ENCODE measurements at places on chromosomes 3 and 15. TPM values are rescaled to one million over a fixed set of nuclear protein-coding genes. Genes with fewer than 3 reads are reported as not detected.

DNA sequence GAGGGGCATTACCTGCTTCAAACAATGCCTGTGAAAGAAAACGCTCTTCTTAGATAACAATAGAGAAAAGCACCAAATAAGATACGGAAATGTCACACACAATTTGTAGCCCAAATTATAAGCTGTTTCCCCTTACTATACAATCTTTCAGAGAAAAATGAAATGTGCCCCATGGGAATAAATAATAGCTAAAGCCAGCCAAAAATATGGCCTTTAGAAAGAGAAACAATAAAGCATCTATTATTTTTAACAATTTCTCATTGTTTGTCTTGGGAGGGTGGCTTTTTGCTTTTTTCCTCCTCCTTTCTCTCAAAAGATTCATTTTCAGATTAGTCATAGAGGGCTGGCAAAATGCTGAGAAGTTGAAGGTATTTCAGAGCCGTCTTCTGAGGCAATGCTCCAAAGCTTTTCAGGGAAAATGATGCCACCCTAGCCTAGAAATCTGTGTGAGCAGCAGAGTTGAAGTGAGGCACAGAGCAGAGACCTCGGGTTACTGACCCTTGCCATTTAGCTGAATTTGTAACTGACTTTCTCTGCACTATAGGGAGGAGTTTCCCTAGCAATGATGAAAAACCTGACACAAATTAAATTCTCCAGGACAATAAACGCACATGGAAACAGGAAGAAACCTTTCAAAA is 86.3 kb upstream of the PRICKLE2 start:
- no peaks in the 10 kb centered on the region for H3K36me3 ChIP-seq
- H3K4me1 ChIP-seq = no peaks in the 10 kb centered on the region
- no peak overlapping the region for H3K27ac ChIP-seq
- H3K4me3 ChIP-seq = no peak overlapping the region
- peak; percentile 18 for DNase-seq

DNA sequence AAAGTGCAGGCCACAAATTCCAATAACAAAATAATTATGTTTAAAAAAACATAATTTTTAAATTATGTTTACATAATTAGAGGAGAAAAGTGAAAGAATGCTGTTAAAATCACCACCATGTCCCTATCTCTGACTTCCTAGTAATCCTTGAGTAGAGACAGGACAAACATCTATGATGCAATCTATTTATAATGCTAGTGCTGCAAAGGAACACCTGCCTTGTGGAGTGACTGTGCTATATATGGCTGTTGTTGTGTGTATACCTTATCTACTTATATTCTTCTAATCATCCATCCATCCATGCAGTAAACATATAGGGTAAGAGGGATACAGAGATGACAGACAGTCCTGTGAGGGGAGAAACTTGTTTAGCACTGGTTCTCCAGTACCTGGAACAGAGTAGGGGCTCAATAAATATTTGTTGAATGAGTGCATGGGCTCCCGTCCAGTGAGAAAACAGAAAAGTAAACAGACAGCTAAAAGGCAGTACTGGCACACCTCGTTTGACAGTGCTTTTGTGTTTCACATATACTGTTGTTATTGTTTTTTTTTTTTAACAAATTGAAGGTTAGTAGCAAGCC is 229.3 kb upstream of the UBE2E1 start:
- no peaks in the 10 kb centered on the region for H3K27me3 ChIP-seq
- H3K4me1 ChIP-seq = no peaks in the 10 kb centered on the region
- no peak for DNase-seq
- no peaks in the 10 kb centered on the region for H3K36me3 ChIP-seq

The GOLGA8T gene
- 0.04 TPM for polyA plus RNA-seq

DNA sequence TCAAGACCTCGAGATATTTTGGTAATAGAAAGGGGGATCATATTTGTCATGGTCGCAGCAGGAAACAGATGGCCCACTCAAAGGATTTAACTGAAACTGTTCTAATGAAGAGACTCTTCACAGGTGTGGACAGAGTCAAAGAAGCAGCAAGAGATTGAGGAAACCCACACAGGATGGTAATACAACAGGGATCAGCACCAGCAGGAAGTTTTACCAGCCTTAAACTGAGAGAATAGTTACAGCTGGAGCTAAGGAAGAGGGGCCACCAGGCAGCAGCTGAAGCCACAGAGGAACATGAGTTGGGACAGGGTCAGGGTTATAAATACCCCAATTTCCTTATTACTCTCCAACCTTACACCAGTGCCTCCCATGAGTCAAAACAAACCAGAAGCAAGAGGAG is 131.8 kb upstream of the UBE2E2 start:
- H3K27ac ChIP-seq = no peak overlapping the region
- DNase-seq = no peak
- H3K27me3 ChIP-seq = no peaks in the 10 kb centered on the region
- H3K4me3 ChIP-seq = no peak overlapping the region
- no peaks in the 10 kb centered on the region for H3K4me1 ChIP-seq

- no peak overlapping the region for H3K4me3 ChIP-seq
- H3K36me3 ChIP-seq = no peaks in the 10 kb centered on the region
- H3K4me1 ChIP-seq = no peaks in the 10 kb centered on the region
- H3K27ac ChIP-seq = no peak overlapping the region
- no peak for DNase-seq
These were observed 62.1 kb downstream of the LRRC49 start for GRCh38 chr15:70954733-70955132.

- H3K4me3 ChIP-seq = no peak overlapping the region
- H3K36me3 ChIP-seq = no peaks in the 10 kb centered on the region
- H3K27me3 ChIP-seq = no peaks in the 10 kb centered on the region
- DNase-seq = no peak
- H3K4me1 ChIP-seq = no peaks in the 10 kb centered on the region
These were observed 199.6 kb downstream of the TJP1 start for GRCh38 chr15:29622637-29623036.

- H3K4me1 ChIP-seq = no peaks in the 10 kb centered on the region
- no peak overlapping the region for H3K27ac ChIP-seq
- no peaks in the 10 kb centered on the region for H3K36me3 ChIP-seq
- no peak overlapping the region for H3K4me3 ChIP-seq
- DNase-seq = no peak
These were observed 154.9 kb upstream of the WNT5A start for GRCh38 chr3:55641964-55642363.

GRCh38 chr3:35617370-35617769 is 22.0 kb upstream of the ARPP21 start:
- H3K27me3 ChIP-seq = no peaks in the 10 kb centered on the region
- no peak overlapping the region for H3K27ac ChIP-seq
- no peak for DNase-seq
- no peaks in the 10 kb centered on the region for H3K36me3 ChIP-seq

DNA sequence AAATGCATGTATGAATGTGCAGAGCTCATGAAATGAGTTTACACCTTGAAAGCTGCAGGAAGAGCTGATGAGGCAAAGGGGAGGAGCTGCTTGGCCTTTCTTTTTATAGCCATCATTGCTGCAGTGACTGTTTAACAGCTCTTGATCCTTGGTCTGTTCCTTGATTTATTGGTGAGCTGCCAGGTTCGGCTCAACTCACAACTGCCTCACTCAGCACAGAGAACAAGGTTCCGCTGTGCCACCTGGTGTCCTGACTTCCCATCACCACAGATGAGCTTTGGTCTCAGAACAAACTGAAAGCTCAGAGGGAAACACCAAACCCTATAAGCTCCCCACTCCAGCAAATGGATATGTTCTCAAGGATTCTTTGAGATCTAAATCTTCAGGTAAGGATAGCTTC is 626.1 kb downstream of the MAGI1 start:
- H3K27me3 ChIP-seq = no peaks in the 10 kb centered on the region
- H3K4me3 ChIP-seq = no peak overlapping the region
- peak; percentile 18 for DNase-seq
- H3K36me3 ChIP-seq = no peaks in the 10 kb centered on the region
- peaks cover 28% of the 10 kb centered on the region for H3K4me1 ChIP-seq
- no peak overlapping the region for H3K27ac ChIP-seq

The PP2D1 gene
- polyA plus RNA-seq = not detected

- no peak for DNase-seq
- no peaks in the 10 kb centered on the region for H3K36me3 ChIP-seq
- H3K27me3 ChIP-seq = peaks cover 15% of the 10 kb centered on the region
- no peaks in the 10 kb centered on the region for H3K4me1 ChIP-seq
These were observed 2.4 kb upstream of the ADGRG7 start for GRCh38 chr3:100606894-100607512.

- H3K4me3 ChIP-seq = no peak overlapping the region
- H3K27me3 ChIP-seq = no peaks in the 10 kb centered on the region
- no peak overlapping the region for H3K27ac ChIP-seq
- no peaks in the 10 kb centered on the region for H3K4me1 ChIP-seq
- H3K36me3 ChIP-seq = no peaks in the 10 kb centered on the region
These were observed 10.9 kb downstream of the SEMA7A start for GRCh38 chr15:74422652-74423430.

The LOXL1 gene
- polyA plus RNA-seq = 14.4 TPM

The LRRC31 gene
- polyA plus RNA-seq = not detected

DNA sequence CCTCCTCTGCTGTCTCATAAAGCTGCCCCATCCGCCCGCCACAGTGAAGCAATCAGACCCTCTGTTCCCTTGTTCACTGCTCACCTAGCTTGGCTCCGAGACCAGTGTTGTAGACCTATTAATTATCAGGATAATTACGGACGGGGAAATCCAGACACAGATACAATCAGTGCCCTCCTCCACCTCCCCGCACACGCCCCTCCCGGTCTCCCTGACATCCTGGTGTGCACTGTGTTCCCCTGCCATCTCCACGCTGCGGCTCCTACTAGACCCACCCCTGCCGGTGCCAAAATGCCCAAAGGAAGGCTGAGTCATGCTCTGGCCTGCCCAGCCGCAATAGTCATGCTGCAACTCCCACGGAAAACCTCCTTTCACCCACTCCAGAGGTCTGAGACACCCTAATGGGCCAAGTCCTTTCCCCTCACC is 277.3 kb upstream of the TLE3 start:
- no peaks in the 10 kb centered on the region for H3K36me3 ChIP-seq
- no peak overlapping the region for H3K4me3 ChIP-seq
- H3K27ac ChIP-seq = no peak overlapping the region
- no peaks in the 10 kb centered on the region for H3K4me1 ChIP-seq
- DNase-seq = no peak
- H3K27me3 ChIP-seq = peaks cover 17% of the 10 kb centered on the region

DNA sequence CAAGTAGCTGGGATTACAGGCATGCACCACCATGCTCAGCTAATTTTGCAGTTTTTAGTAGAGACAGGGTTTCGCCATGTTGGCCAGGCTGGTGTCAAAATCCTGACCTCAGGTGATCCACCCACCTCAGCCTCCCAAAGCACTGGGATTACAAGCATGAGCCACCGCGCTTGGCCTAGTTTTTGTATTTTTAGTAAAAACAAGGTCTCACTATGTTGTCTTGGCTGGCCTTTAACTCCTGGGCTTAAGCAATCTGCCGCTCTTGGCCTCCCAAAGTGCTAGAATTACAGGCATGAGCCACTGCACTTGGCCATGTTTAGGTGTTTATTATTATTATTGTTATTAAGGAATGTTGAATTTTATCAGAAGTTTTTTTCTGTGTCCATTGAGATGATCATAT is 14.7 kb downstream of the IL16 start:
- H3K4me1 ChIP-seq = no peaks in the 10 kb centered on the region
- H3K27me3 ChIP-seq = no peaks in the 10 kb centered on the region
- no peaks in the 10 kb centered on the region for H3K36me3 ChIP-seq
- DNase-seq = no peak

- H3K4me3 ChIP-seq = no peak overlapping the region
- H3K27me3 ChIP-seq = no peaks in the 10 kb centered on the region
- peaks cover 6% of the 10 kb centered on the region for H3K36me3 ChIP-seq
- H3K4me1 ChIP-seq = peaks cover 7% of the 10 kb centered on the region
- no peak overlapping the region for H3K27ac ChIP-seq
These were observed 36.5 kb downstream of the NSUN3 start for GRCh38 chr3:94099311-94099710.

DNA sequence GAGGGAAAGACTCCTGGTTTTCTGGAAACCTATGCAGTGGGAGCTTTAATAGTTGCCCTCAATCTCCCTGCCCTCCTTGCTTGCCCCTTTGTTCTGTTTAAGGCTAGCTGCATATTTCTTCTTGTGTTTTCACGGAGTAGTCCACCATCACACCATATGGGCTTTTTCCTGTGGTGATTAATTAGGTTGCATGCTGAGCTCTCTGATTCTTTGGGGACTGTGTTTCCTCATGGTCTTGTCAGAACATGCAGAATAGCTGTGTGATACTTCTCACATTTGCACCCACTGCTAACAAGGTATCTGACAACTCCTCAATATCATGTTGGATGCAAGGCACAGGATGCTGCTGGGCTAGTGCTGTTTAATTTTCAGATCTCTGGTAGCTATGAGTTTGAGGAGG is 139.6 kb downstream of the PTPRG start:
- DNase-seq = no peak
- H3K4me1 ChIP-seq = no peaks in the 10 kb centered on the region
- no peaks in the 10 kb centered on the region for H3K36me3 ChIP-seq

The SLC12A1 gene
- polyA plus RNA-seq = not detected

The CLPX gene
- 11.1 TPM for polyA plus RNA-seq

GRCh38 chr3:45580112-45580765 is 14.3 kb upstream of the LIMD1 start:
- DNase-seq = no peak
- no peaks in the 10 kb centered on the region for H3K36me3 ChIP-seq
- H3K4me1 ChIP-seq = no peaks in the 10 kb centered on the region
- no peak overlapping the region for H3K27ac ChIP-seq

DNA sequence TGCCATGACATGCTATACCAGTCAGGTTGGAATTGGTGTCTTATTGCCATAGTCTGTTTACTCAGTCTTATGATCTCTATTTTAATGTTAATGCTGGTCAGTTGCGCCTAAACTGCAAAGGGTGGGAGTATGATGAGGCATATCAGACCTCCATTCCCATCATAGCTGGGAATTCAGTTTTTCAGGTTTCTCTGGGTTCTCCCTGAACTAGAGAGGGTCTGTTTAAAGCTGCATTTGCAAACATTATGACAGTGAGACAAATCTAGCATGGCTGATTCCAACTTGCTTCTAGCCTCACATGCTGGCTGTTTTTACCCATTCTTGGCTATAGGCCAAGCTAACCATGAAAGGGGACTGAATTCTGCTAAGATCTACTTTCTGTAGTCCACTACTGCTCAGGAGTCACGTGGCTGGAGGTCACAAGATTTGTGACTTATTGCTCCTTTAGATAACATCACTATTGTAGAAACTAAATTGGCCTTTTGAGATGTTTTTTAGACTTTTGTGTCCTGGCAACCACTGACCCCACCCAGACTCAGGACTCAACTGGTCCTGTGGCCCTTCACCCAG is 96.5 kb downstream of the TGFBR2 start:
- no peaks in the 10 kb centered on the region for H3K27me3 ChIP-seq
- DNase-seq = no peak
- peaks cover 10% of the 10 kb centered on the region for H3K36me3 ChIP-seq
- no peak overlapping the region for H3K27ac ChIP-seq
- no peak overlapping the region for H3K4me3 ChIP-seq
- H3K4me1 ChIP-seq = peaks cover 14% of the 10 kb centered on the region

The DUOXA2 gene
- polyA plus RNA-seq = not detected

The NLGN1 gene
- 7.9 TPM for polyA plus RNA-seq

The PLXNB1 gene
- 45.2 TPM for polyA plus RNA-seq
